Prostate gland (tissue), 2 donors: ENCODE measurements at places on chromosomes 1 and 21. TPM values are rescaled to one million over a fixed set of nuclear protein-coding genes. Genes with fewer than 3 reads are reported as not detected.

SDF4 gene
- total RNA-seq, result 185 TPM

SFN gene
- 80.7 TPM for total RNA-seq

KCNC4 gene
- 4.7 TPM for total RNA-seq

- DNase-seq, result no peak
- H3K36me3 ChIP-seq, result no peaks in the 10 kb centered on the region
- no peak overlapping the region for H3K27ac ChIP-seq
These were observed 275.4 kb upstream of the SGIP1 start for GRCh38 chr1:66258404-66259105.

- H3K36me3 ChIP-seq, result no peaks in the 10 kb centered on the region
- no peak overlapping the region for H3K4me3 ChIP-seq
- DNase-seq, result no peak
- H3K27ac ChIP-seq, result no peak overlapping the region
- H3K27me3 ChIP-seq, result no peaks in the 10 kb centered on the region
These were observed 64.9 kb upstream of the ZBTB40 start for GRCh38 chr1:22386774-22387173.
